ENCODE measurements at places on chromosomes 3 and 15.

DNA sequence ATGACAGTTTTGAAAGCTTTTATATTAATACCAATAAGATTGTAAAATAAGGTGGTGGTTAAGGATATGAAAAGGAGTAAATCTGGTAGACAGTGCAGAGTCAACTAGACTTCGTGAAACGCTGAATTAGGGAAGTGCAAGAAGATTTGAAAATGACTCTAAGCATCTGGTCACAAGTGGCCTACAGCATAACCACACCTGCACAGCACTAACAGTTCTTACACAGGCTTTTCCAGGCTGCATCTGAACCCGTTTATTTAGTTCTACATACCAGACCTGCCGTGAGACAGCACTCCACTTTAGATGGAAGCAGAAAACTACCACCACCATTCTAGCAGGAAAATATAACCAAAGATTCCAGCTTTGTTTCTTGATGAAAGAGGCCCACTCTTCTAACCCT lies 1.9 kb downstream of the DMXL2 start:
- no peak for DNase-seq

GRCh38 chr15:74584779-74585178 lies 30.9 kb upstream of the CLK3 start:
- DNase-seq, result no peak

GRCh38 chr3:129123314-129124060 lies 1.9 kb upstream of the RAB43 start:
- DNase-seq, result no peak

DNA sequence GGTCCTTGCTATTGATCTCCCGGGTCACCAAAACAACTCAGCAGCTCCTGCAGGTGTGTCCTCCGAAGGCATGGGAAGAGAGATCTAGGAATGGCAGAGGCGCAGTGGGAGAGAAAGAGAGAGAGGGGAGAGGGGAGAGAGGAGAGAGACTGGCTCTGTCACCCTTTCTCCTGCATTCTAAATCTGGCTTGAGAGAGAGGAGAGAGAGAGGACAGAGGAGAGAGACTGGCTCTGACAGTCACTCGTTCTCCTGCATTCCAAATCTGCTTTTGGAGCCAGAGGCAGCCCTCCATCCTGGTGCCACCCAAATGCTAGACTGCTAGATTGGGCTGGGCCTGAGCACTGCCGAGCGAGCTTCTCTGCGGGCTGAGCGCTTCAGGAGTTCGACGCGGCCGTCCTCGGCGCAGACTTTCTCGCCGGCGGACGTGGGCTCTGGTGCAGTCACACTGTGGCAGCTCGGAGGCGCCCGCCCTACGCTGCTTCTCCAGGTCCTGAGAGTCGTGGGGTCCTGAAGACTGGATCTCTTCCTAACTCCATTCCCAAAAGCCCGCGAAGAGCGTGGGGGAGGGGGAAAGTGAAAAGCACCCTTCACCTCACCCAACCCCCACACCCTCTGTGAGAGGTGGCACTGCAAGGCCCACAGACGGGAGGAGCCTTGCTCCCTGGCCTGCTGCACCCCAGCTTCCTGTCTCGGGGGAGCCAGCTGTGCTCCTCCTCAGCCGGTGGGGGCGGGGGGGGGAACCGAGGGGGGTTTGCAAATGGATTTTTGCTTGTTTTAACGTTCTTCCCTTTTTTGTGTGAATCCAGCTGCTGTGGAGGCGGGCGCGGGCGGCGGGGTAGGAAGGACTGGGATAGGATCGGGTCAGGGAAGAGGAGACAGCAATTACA lies 222.3 kb downstream of the MEIS2 start:
- DNase-seq, result no peak

DNA sequence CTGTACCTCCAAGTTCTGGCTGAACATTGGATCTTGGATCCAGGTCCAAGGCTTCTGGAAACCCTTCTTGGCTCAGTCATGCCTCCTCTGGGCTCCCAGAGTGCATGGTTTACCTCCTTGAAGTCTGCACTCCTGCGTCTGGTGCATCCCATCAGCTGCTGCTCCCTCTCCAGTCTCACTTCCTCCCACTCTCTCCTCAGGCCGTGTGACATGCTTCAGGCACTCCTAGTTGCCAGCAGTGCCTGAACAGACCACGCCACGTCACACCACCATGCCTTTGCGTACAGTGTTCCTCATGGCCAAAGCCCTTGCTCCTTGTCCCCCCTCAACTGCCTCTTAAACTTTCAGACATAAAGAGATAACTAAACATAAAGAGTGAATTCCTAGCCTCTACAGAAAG lies 5.7 kb downstream of the GPR27 start:
- DNase-seq, result no peak

- DNase-seq, result no peak
Measured at GRCh38 chr3:188505911-188506310, 352.0 kb downstream of the LPP start.

- DNase-seq, result no peak
Measured at GRCh38 chr3:634511-634910, 437.9 kb downstream of the CHL1 start.

DNA sequence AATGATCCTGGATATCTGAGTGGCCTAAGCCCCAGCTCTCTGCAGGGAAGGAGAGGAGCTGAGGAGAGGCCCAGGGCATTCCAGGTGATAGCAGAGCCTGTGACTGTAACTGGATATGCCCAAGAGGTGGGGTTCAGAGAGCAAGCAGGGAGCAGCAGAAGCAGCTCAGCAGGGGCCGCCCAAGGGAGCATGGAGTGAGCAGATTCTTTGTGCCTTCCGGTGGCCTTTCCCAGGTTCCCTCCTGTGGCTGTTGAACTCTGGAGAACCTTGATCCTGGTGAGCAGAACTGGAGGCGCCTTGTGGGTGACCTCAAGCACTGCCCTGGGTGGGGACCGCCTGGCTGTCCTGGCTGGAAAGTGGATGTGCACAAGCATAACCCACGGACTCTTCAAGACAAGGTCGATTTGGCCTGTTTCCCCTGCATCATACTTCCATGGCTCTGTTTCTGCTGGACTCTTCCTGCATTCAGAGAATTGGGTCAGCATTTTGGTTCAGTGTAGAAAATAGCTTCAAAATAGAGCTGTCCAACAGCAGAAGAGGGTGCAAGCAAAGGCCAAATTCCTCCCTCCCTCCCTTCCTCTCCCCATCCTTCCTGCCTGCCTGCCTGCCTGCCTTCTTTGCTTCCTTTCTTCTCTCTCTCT lies 76.1 kb downstream of the ARNT2 start:
- DNase-seq, result no peak

- DNase-seq, result no peak
Measured at GRCh38 chr3:82378392-82378791, 616.9 kb upstream of the GBE1 start.

DNA sequence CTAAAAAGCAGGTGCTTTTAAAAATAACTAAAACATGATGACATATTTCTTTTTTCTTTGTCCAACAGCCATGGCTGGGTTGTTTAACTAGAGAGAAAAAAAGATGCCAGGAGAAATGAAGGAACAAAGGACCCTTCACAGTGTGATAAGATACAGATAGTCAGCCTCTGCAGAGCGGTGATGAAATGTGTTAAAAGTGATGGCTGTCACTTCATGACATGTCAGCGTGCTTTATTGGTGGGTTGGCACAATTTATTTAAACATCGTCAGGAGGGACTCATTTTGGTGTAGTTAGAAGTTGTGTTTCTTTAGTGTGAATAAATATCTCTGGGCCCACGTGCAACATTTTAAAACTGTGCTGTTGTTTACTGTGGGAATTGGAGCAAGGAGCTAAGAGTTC lies 887.4 kb upstream of the CFAP20DC start:
- no peak for DNase-seq

DNA sequence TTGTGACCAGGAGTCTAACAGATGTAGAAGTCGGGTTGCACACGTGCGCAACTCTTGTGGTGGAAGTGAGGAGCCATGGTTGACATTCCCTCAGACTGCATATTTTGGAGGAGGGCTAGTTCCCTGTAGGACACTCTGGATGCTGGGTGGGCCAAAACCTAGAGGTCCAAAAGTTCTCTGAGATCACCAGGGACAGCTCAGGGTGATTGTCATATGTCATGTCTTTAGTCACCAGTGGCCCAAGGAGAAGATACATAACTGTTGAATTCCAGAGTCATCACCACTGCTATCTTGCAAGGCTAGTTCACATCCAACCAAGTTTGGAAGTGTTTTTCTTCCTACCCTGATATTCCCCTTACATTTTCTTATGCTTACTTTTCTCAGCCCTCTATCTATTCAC lies 95.2 kb upstream of the C3orf80 start:
- DNase-seq, result no peak
